ENCODE measurements at places on chromosomes 11 and 22. TPM values are rescaled to one million over a fixed set of nuclear protein-coding genes. Genes with fewer than 3 reads are reported as not detected.

The OR52N4 gene
- total RNA-seq: not detected

The MS4A7 gene
- not detected for total RNA-seq

The TNNT3 gene
- not detected for total RNA-seq

The HMBS gene
- total RNA-seq: 6.9 TPM
